NCI-H1105 (cell line): ENCODE measurements at places on chromosomes 1 and 21.

DNA sequence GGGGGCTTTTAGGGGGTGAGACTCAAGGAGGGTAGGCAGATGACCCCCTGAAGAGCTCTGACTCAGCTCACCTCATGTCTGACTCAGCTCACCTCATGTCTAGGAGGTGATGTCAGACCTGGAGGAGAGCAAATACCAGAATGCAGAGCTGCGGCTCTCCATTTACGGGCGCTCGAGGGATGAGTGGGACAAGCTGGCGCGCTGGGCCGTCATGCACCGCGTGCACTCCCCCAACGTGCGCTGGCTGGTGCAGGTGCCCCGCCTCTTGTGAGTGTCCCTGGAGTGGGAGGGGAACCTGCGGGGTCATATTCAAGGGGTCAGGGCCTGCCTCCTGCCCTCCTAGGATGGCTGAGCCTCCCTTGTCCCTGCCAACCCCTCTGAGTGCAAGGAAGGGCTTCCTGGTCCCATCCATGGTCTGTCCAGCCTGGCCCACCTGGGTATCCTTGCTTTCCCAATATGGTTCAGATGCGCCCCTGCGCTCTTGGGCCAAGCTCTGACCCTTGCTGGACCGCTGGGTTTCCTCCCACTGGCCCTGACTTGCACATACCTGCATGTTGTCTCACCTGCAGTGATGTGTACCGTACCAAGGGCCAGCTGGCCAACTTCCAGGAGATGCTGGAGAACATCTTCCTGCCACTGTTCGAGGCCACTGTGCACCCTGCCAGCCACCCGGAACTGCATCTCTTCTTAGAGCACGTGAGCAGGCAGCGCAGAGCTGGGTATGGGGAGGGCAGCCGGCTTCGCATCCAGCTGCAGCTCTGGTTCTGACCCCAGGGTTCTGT, 9.1 kb downstream of the AMPD2 start:
- no peak for DNase-seq

- DNase-seq, result no peak
These were observed 373.2 kb upstream of the DAB1 start for GRCh38 chr1:57797084-57797483.

- no peak for DNase-seq
These were observed 152.2 kb downstream of the CLEC20A start for GRCh38 chr1:178344513-178345091.

DNA sequence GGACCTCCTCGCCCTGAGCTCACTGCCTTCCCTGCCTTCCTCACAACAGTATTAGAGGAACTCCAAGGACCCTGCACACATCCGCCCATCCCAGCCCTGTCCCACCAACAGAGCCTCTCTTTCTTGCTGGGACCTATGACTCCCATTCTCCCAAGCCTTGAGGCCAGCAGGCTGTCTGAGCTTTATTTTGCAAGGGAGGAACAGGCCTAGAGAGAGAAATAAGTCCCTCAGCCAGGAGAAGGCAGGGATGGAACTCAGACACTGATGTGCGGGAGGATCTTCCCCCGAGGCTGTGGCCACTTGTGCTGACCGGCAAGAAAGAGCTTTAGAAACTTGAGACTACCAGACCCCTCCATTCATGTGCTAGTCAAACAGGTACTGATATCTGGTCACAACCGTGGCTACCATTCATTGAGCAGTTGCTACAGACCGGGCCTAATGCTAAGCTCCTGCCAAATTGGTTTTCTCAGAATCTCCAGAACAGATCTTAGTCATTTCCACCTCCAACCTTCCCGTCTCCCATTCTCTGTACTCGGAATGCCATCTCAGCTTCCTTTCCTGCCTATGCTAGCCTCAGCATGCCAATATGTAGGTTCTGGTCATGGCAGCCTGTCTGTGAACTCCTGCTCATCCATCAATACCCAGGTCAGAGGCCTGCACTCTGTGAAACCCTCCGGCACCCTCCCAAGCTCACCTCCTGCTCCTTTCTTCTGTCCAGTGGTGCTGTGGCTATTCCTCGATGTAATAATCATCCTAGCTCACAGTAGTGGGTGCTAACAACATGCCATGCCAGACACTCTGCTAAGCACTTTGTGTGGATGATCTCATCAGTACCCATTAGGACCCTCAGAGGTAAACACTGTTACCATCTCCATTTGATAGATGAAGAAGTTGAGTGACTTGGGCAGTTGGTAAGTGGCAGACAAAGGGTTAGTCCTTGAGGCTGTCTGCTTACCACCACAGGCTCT, 3.8 kb downstream of the TMEM54 start:
- no peak for DNase-seq

GRCh38 chr21:37087188-37087587, 14.1 kb downstream of the TTC3 start:
- no peak for DNase-seq

- DNase-seq, result no peak
These were observed 5.9 kb upstream of the RBBP5 start for GRCh38 chr1:205127646-205128045.

- no peak for DNase-seq
These were observed 128.0 kb downstream of the SETD4 start for GRCh38 chr21:35932232-35932911.

DNA sequence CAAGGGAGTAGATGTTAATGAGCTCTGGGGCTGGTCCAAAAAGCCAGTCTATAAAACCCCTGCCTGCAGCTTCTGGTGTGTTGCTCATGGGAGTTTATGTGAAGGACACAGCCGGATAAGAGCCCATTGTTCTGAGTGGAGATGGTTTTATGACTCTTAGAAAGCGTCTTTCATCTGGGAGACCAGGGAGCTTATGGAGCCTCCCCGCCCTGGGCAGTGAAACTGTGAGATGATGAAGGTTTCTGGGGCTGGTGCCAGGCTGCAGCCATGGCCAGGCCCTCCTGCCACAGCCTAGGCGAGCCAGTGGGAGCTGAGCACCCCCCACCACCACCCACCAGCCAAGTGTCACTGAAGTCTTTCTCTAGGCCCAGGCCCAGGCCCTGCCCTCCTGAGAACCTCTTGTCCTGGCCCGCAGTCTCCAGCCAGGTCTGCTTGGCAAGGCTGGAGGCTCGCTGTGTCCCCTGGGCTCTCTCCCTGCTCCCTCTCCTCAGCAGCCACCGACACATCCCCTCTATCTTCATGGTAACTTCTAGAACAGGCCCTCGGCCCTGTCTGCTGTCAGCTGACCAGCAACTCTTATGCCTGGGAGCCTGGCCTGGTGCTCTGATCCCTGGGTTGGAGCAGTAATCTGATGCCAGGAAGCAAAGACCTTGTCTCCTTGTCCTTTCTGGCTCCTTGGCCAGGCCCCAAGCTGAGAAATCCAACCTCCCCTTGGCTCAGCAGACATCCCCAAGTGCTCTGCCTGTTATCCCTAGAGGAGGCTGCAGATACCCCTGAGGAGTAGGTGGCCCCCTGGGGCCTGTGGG, 7.6 kb upstream of the ARHGEF10L start:
- no peak for DNase-seq

- DNase-seq, result no peak
These were observed 16.6 kb downstream of the CACNA1S start for GRCh38 chr1:201095581-201095980.
